ENCODE measurements at places on chromosomes 16 and 17.
A peak's percentile ranks its signal among the peaks of the same experiment; 100 is the strongest.

DNA sequence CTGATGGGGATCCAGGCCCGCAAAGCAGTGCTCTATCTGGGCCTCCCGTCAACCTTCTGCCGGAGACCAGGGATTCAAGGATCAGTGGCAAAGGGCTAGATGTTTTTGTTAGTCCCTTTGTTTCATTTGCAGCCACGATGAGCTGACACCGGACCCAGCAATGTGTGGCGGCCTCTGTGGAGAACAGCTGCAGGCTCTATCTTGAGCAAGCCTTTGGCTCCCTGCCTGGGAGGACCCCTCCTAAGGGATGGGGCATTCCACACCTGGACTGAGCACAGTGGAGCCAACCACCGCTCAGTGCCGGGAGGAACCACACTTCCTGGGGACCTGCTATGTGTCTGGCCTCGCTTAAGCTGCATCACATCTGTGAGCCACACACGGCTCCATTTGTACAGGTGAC lies 215.8 kb downstream of the RBFOX3 start:
- DNase-seq: no peak

DNA sequence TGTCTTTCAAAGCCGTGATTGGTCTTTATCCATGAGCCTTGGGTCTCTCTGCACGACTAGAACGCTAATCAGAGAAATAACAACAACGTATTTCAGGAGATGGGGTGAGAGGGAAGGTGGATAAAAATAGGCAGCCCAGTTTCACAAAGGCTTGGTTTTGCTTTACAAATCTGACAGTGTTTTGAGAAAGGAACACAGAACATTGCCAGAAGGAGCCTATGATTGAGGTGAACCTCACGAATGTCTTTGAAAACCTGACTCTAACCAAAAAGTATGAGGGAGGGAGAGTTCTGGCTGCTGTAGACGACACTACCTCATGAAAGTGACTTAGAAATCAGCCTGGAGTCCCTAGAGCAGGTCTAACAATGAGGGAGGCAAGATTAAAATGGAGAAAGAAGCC lies 38.0 kb upstream of the NOL11 start:
- no peak for DNase-seq

GRCh38 chr16:57842601-57843000 lies 40.3 kb upstream of the KIFC3 start:
- DNase-seq: no peak

- DNase-seq: no peak
Measured at GRCh38 chr16:64841071-64841470, 280.8 kb downstream of the CDH11 start.

GRCh38 chr17:38864636-38865398 lies 5.0 kb upstream of the LASP1 start:
- DNase-seq: no peak

- no peak for DNase-seq
Measured at GRCh38 chr17:73588891-73589290, 55.4 kb downstream of the SDK2 start.

- no peak for DNase-seq
Measured at GRCh38 chr16:49189286-49189685, 92.4 kb downstream of the CBLN1 start.

- no peak for DNase-seq
Measured at GRCh38 chr17:50277357-50277754, 3.1 kb downstream of the TMEM92 start.

- DNase-seq: no peak
Measured at GRCh38 chr17:63646488-63646806, 24.2 kb downstream of the MAP3K3 start.

DNA sequence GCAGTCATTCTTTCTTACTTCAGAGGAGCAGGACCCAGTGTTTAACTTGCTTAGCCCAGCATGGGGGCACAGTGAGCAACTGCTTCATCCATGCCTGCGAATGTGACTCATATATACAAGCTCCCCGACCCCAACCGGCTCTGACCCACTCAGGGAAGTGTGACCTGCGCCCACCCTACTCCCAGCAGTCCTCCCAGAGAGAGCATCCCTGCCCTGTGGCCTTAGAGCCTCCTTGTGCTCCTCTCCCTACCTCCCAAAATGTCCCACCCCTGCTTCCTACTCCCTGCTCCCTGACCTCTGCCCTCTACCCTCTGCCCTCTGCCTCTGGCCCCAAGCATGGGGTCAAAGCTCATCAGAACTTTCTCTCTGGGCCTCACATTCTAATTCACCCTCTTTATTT lies 46.9 kb upstream of the DLX4 start:
- no peak for DNase-seq

DNA sequence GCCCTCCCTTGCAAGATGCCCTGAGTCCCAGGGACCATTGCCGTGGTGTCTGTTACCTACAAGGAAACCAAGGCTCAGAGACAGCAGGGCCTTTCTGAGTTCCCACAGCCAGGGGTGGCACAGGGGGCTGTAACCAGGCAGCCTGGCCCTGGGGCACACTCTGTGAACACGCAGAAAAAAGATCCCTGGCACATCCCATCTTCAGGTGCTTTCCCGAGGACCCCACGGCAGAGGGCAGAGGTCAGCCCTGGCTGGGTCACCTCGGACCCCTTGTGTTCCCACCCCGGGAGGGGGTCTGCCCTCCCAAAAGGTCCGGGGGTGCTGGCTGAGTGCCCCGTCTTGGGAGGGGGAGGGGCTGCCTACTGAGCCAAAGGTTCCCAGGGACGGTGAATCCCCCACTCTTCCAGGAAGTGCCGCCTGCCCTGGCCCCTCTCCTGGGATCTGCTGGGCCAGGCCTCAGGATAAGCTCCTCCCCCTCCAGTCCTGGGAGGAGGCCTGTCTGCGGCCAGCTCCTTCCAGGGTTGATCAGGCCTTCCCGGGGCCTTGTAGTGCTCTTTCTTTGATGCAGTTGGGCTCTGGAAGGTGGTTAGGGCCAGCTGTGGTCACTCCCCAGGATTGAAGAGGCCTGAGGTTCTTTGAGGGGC lies 8.1 kb downstream of the GLIS2 start:
- no peak for DNase-seq

DNA sequence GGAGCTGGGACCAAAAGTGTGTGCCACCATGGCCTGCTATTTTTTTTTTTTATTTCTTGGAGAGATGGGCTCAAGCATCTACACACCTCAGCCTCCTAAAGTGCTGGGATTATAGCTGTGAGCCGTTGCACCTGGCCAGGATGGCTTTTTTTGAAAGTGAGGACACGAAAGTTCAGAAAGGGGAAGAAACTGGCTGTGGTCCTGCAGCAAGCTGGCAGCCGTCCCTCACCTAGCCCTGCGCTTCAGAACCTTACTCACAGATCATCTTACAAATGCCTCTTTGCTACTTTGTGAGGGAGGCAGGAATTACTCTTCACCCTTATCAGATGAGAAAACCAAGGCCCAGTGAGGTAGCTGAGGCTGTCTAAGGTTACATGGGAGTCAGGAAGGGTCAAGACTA lies 4.5 kb upstream of the PPY start:
- DNase-seq: no peak

DNA sequence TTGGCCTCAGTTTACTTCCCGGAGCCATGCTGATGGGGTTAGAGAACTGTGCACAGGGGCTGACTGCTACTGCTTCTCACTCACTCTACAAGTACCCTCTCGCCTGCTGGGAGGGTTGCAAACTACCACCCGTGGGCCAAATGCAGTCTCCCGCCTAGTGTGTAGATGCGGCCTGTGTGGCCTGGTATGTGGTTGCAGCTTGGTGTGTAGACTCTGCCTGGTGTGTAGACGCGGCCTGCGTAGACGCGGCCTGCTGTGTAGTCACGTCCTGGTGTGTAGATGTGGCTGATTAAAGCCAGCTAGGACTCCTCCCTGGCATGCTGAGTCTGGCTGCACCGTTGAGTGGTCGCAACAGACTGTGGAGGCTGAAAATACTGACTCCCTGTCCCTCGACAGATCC lies 7.3 kb downstream of the CANT1 start:
- no peak for DNase-seq

DNA sequence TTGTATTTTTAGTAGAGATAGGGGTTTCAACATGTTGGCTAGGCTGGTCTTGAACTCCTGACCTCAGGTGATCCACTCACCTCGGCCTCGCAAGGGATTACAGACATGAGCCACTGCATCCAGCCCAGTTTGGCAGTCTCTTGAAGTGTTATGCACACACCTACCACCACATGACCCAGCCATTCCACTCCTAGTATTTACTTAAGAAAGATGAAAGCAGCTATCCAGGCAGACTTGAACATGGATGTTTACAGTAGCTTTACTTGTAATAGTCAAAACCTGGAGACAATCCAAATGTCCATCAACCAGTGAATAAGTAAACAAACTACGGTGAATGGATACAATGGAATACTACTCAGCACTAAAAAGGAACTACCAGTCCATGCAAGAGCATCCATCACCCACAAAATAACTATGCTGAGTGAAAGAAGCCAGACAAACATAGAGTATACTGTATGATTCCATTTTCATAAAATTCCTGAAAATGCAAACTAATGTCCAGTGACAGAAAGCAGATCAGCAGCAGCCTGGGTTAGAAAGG lies 37.8 kb upstream of the RASD1 start:
- no peak for DNase-seq

DNA sequence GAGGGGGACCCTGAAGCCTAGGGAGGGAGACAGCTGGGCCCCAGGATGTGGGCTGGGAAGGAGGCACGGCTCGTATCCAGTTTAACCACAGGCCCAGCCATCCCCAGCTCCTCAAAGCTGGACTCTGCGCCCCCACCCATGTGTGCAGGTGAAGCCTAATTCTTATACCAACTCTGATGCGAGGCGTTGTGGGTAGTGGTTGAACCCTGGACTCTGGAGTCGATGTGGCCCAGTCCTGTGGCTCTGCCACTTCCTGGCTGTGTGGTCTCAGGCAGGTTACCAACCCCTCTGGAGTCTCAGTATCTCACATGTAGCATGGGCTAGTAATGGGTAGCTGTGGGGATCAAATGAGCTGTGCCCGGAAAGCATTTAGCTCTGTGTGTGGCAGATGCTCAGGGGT lies 60.4 kb upstream of the TOB1 start:
- DNase-seq: no peak

GRCh38 chr17:75152922-75153779 lies 1.2 kb downstream of the JPT1 start:
- DNase-seq: peak; percentile 47

GRCh38 chr17:81065500-81065899 lies 30.5 kb downstream of the BAIAP2 start:
- no peak for DNase-seq

- DNase-seq: no peak
Measured at GRCh38 chr16:26777821-26778220, 288.9 kb upstream of the C16orf82 start.

Data from stimulated activated CD8-positive, alpha-beta memory T cell treated with anti-CD3 and anti-CD28 coated beads, Interleukin-4, amount 100 ng/mL, for 48 hours (primary cell).